Activated T-cell treated with anti-CD3 and anti-CD28 coated beads, Interleukin-2, amount 50 U/mL, for 24 hours (primary cell): ENCODE measurements at places on chromosomes 2 and 18.

GRCh38 chr2:44801289-44801840 is 140.1 kb upstream of the SIX3 start:
- DNase-seq, result no peak

DNA sequence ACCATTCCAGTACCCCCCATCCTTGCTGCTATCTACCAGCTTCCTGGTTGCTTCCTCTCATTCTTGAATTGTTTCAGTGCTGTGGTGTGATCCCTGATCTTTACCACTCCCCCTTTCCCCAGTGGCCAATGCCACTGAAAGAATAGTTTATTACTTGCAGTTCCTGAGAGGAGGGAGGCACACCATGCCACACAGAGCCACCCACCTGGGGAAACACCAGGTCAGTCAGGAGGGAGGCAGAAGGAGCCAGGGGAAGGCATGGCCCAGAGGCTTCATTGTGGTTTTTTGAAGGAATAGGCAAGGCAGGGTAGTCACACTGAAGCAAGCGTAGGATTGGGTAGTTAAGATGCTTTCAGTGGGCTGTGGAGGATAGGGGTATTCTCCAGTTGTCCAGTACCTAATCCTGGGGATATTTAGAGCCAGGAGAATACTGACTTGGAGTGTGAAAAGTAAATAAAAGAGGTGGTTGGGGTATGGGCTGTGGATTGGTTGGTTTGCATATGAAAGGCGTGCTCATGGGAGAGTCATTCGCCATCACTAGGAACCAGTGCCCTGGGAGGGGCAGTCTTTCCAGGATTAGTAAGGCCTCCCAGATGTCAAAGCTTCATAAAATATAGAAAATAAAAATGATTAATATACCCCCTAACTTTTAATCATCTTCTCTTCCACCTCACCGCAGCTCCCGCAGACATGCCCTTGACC is 6.7 kb upstream of the TMEM177 start:
- DNase-seq, result no peak

DNA sequence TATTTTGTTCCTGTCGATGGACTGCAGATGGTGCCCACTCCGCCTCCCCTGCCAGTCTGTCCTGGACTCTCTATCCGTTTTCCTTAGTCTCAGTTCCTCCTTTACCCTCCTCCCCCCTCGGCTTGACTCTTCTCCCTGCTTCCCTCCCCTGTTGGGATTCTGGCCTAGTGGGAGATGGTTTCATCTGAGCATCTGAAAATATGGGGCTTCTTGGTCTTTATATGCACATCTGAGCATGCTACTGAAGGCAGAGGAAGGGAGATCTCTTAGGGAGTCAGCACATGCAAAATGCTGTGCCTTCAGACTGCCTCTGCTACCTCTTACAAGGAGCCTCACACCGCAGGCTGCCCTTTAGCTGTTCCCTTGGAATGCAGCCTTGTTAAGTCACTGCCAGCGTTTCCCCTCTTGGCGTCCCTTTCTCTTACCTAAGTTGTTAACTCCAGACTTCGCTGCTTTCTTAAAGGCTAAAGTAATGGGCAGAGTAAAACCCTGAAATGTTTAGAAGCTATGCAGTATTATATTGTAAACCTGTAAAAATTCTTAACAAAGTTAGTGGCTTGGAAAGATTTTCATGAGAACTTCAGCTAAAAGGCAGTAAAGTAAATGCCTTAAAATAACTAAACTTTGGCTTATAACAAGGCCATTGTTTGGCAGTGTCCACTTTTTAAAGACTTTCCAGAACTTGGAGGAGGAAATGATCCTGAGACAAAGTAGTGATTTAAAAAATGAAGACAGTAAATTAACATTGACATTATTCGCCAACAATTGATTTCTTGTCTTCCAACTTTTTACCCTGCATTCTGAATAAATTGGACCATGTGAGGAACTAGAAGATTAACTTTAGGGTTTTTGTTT is 49.8 kb downstream of the LDLRAD4 start:
- DNase-seq, result peak; percentile 20

DNA sequence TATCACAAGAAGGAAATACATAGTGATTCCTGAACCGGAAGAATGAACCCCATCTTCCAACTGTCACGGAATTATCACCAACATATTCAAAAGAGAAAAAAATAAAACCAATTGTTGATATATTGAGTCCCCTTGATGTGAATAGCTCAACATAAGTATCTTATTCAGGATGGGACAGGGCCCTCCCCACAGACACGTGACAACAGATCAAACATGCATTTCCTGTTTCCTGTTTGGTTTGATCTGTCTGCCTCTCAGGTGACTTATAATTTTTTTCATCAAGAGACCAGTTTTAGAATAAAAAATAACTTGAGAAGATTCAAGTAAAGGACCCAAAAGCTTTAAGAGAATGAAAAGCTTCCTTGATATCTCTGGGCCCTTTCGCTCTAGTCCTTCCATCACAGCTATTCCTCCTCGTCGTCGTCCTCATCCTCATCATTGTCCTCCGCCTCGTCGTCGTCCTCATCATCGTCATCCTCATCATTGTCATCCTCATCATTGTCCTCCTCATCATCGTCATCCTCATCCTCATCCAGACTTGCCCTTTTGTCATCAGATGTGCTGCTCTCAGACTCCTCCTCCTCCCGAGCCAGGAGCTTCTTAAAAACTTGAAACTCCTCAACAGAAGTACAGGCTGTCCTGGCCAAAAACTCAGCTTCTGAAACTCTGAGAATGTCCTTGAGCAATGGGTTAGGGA is 6.3 kb downstream of the MTERF4 start:
- DNase-seq, result no peak

DNA sequence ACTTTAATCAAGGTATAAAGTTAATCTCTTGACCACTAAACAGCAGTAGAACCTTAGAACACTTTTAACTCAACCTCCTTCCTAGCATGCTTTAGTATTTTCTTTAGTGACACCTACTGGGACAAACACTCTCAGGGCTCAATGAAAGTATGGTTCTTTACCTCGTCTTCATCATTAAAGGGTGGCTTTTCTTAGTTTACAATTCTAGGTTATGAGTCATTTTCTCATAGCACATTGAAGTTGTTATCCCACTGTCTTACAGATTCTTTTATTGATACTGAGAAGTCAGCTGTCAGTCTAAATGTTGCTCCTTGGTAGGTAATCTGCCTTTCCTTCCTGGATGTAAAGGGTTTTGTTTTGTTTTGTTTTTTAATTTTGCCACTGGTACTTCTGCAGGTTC is 38.0 kb downstream of the SIGLEC15 start:
- DNase-seq, result no peak

- DNase-seq, result no peak
Observed at GRCh38 chr2:216463148-216463547, 35.5 kb upstream of the RPL37A start.

- DNase-seq, result no peak
Observed at GRCh38 chr2:54569745-54570301, 113.7 kb downstream of the SPTBN1 start.

DNA sequence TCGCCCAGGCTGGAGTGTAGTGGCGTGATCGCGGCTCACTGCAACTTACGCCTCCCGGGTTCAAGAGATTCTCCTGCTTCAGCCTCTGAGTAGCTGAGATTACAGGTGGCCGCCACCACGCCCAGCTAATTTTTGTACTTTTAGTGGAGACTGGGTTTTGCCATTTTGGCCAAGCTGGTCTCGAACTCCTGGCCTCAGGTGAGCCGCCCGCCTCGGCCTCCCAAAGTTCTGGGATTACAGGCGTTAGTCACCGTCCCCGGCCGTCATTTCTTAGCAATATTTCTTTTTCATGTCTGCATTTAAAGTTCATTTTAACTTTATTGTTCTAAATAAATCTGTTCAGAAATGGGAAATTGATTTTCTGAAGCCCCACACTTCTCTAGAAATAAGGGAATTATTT is 597.3 kb upstream of the DDX18 start:
- DNase-seq, result no peak

GRCh38 chr18:40124107-40124506 is 1830.9 kb upstream of the PIK3C3 start:
- no peak for DNase-seq

- no peak for DNase-seq
Observed at GRCh38 chr2:210132239-210132638, 39.0 kb downstream of the KANSL1L start.

- DNase-seq, result no peak
Observed at GRCh38 chr18:53795610-53796009, 428.9 kb downstream of the MBD2 start.

DNA sequence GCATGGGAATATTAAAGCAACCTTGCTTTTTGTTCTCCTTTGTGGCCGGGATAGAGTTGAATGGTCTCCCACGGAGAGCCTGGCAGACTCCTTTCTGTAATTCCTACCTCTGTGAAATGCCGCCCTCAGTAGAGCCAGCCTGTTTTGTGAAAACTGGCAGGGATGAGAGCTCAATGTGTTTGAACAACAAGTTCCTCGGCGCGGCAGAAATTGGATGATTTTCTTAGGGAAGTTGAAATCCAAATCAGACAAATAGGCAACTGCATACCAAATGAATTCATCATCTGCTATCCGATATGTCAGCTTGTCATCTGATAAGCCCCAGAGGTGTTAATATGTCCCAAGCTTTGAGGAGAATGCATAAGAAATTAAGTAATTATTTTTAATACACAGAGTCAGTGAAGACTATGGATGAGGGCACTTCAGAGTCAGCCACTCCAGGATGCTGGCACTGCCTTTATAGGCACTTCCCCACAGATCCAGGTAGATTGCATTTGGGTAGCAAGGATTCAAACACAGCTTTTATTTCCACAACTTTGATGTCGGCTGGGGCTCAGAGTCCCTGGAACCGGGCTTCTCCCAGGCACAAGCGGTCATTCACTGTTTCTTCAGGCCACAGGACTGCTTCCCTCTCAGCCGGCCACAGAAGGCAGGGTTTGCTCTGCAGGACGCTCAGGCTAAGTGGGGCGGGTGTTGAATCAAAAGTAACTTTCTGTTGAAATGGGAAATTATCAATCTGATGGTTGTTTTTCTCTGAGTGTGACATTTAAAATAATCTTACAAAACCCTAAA is 82.8 kb upstream of the REV1 start:
- DNase-seq, result no peak

GRCh38 chr2:72085513-72085912 is 62.1 kb downstream of the CYP26B1 start:
- DNase-seq, result no peak

DNA sequence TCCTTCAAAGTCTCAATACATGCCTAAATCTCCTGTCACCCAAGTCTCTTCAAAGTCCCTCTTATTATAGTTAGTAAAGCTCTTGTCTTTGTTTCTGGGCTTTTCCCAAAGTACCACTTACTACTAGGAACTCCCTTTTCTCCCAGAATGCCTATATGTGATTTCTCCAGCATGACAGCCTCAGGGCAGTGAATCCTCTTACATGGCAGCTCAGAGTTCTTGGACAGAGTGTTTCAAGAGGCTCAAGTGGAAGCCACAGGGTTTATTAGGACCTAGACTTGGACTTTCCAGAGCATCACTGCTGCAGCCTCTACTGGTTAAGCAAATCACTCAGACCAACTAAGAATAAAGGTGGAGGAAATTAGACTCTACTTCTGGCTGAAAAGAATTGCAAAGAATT is 98.9 kb downstream of the CSRNP3 start:
- no peak for DNase-seq

- peak; percentile 65 for DNase-seq
Observed at GRCh38 chr2:30366199-30366691, 80.8 kb upstream of the LCLAT1 start.

DNA sequence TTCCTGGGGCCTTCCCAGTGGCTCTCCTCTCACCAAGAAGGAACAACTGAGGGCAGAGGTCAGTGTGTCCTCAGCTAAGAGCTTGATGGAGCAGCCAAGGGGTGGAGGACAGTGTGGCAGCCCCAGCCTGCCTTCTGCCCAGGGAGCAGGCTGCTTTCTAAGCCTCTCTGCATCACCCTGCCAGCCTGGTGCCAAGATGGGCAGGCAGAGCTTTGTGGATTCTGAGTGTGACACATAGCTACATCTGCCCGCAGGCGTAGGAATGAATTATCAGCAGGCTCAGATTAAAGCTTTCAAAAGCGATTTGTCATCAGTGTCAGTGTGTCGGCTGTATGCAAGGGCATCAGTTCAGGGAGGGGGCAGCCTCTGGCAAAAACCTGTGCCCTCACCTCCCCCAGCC is 8.7 kb downstream of the MAL start:
- no peak for DNase-seq

- no peak for DNase-seq
Observed at GRCh38 chr18:59357928-59358327, 1.1 kb downstream of the LMAN1 start.

DNA sequence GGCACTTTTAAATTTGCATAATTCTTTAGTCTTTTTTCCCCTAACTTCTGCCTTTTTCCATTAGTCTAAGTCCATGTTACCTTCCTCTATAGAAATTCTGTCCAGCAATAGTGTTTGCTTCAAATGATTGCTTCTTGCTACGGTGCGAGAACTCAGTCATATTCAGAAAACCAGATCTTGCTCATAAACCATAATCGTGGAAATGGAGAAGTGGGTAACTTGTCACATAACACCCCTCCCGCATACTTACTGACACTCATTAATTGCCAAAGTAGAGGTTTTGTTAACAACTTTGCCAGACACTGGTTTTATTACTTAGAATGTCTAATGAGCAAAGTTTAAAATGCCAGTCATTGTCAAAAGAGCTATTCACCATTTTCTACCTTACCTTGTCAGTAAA is 94.3 kb upstream of the TWSG1 start:
- no peak for DNase-seq

DNA sequence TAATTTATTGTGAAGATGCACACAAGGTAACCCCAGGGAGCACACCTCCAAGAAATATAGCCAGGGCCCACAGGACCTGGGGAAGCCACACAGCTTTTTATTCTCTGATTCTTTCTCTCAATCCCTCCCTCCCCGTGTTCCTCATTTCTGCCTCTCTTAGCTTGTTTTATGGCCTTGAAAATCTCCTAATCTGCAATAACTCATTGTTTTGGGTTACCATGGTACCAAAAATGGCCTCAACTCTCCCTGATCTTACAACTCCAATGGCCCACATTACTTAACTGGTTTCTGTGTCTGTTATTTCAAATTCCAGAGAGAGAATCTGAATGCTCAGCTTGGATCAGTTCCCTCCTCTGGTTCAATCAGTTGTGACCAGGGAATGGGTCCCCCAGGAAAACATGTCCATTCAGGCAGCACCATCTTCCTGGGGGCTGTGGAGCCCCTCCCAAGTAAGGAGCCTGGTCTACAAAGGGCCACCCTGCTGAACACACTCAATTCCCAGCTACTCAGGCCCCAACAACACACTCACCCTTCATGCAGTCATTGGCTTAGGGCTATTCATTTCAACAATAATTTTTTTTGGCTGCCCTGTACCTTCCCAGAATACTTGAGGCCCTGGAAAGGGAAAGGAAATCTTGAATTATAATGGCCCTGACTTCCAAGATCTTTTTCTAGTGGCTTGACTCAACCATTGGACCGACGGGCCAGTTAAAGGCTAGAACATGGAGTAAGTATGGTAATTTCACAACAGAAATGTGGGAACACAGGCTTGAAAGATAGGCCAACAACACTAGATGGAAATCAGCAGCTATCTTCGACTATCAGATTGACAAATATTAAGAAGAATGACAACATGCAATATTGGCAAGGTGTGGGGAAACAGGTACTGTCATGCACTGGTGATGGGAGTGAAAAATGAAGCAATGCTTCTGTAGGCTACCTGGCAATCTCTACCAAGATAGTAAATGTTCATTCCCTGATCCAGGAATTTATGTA is 41.6 kb upstream of the ST3GAL5 start:
- no peak for DNase-seq

GRCh38 chr2:4190548-4190947 is 487.2 kb downstream of the DCDC2C start:
- DNase-seq, result no peak
